ENCODE measurements at places on chromosomes 12 and 14.

- no peak for DNase-seq
Measured at GRCh38 chr12:87924149-87924548, 105.1 kb downstream of the C12orf50 start.

GRCh38 chr12:84767079-84767478, 145.5 kb downstream of the SLC6A15 start:
- DNase-seq: no peak

DNA sequence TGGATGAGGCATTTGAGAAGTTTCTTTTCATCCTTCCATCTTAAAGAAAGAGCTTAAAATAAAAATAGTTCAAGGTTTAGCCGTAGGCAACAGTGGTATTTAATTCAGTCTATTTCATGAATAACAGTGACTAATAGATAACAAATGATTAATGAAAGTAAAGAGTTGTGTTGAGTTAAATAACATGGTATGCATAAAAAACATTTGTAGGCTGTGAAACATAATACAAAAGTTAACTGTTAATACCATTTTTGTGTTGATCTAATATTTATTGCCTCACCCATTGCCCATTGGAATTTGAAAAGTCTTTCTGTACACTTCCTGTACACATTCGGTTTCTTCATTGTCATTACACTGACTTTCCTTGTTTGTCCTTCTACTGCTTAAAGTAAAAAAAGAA, 108.6 kb upstream of the PDE3A start:
- DNase-seq: no peak

DNA sequence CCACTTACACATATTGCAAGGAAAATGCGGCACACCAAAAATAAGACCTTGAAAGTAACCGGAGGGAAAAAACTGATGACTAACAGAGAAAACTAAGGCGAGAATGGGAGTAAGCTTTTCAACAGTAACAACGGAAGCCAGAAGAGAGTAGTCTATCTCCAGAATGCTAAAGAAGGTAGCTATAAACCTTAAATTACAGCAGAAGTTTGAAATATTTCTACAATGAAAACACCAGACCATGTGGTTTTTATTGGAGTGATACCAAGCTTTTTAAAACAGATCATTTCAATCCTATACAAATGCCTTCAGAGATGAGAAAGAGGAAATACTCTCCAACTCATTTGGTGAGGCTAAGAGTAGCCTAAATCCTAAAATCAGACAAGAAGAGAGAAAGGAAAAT, 209.5 kb downstream of the ANO6 start:
- DNase-seq: no peak

- peak; percentile 26 for DNase-seq
Measured at GRCh38 chr12:92899386-92900001, 29.6 kb downstream of the EEA1 start.

GRCh38 chr12:15540469-15540872, 218.2 kb downstream of the PTPRO start:
- no peak for DNase-seq

DNA sequence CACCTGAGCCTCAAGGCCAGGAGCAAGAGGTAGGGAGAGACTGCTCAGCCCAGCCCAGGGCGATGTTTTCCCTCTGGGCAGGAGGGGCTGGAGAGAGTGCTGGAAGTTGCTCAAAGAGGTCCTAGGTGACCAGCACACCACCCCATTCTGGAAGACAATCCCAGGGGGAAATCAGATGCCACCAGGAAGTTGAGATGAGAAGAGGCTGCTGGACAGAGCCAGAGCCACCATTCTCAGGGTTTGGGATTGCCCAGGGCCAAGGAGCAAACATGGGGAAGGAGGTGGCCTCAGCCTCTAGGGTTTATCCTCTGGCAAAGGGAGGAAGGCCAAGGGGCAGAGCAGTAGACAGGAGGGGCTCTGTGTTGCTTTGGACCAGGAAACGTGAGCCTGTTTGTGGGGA, 11.6 kb downstream of the CCDC85C start:
- no peak for DNase-seq

- DNase-seq: no peak
Measured at GRCh38 chr12:111467857-111468241, 62.1 kb downstream of the SH2B3 start.

DNA sequence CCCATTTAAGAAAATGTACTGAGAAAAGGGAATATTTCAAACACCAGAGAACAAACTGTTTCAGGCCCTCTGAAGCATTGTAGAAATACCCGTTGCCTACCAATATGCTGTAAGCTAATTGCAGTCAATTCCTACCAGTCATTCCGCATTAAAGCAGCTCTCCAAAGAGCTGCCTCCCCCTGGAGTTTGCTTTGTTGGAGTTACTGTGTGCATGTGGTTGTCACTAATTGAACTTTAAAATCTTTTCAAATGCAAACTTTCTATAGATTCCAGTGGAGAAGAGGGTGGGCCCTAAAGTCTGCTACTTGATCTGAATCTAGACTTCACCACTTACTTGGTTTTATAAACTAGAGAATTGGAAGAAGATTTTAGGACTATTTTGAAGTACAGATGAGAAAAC, 112.7 kb downstream of the PLXNC1 start:
- no peak for DNase-seq

- DNase-seq: no peak
Measured at GRCh38 chr14:25607192-25607591, 557.2 kb upstream of the STXBP6 start.
